ENCODE measurements at places on chromosomes 5 and 9. TPM values are rescaled to one million over a fixed set of nuclear protein-coding genes. Genes with fewer than 3 reads are reported as not detected.

Gene GPR151
- not detected for total RNA-seq

Gene AK8
- total RNA-seq: 1.9 TPM

Gene LCN9
- not detected for total RNA-seq

Gene PLK2
- 383 TPM for total RNA-seq

Gene SLC4A9
- 21.8 TPM for total RNA-seq

Gene C7
- total RNA-seq: 392 TPM

Gene PTRH1
- 16.2 TPM for total RNA-seq

Gene SPATA31A1
- not detected for total RNA-seq

Gene GM2A
- total RNA-seq: 21.4 TPM

Gene FOXD4
- total RNA-seq: 0.47 TPM

Gene PCDHB9
- 3.3 TPM for total RNA-seq

Gene GFI1B
- 2.0 TPM for total RNA-seq

Gene PKD2L2
- total RNA-seq: 0.53 TPM

Gene SLC36A3
- not detected for total RNA-seq

Gene CCDC192
- total RNA-seq: not detected

Gene TMEM161B
- total RNA-seq: 30.5 TPM

Gene PCDHA12
- total RNA-seq: 0.35 TPM

Gene CCDC152
- 1.6 TPM for total RNA-seq

Gene KLF4
- total RNA-seq: 17.3 TPM

Gene PCDHB14
- 8.6 TPM for total RNA-seq

Gene HTR4
- total RNA-seq: 0.35 TPM

Gene HACD4
- total RNA-seq: 2.6 TPM

Gene TTC16
- total RNA-seq: 0.18 TPM

Gene HMCN2
- total RNA-seq: 5.9 TPM

Gene PCDHB11
- total RNA-seq: 8.5 TPM

Gene C9orf50
- total RNA-seq: 0.70 TPM

Gene KIF20A
- total RNA-seq: 21.8 TPM

Gene HAVCR1
- 5.3 TPM for total RNA-seq

Gene PPIP5K2
- total RNA-seq: 85.3 TPM

Gene ZNF300
- 16.3 TPM for total RNA-seq

Gene C5orf58
- total RNA-seq: not detected

Gene PANK3
- total RNA-seq: 51.3 TPM

Gene PCDHB6
- 2.2 TPM for total RNA-seq

Gene SCGB3A1
- 0.88 TPM for total RNA-seq

Gene FAM221B
- not detected for total RNA-seq

Gene NTNG2
- total RNA-seq: 4.0 TPM

Gene BTNL3
- total RNA-seq: not detected

Gene OLFML2A
- 33.7 TPM for total RNA-seq

Data from metanephros (tissue), 2 donors.